Cardiac fibroblast (primary cell): ENCODE measurements at places on chromosomes 13 and 19.
A peak's percentile ranks its signal among the peaks of the same experiment; 100 is the strongest.

- DNase-seq, result no peak
These were observed 10.3 kb downstream of the CABP5 start for GRCh38 chr19:48033604-48034003.

DNA sequence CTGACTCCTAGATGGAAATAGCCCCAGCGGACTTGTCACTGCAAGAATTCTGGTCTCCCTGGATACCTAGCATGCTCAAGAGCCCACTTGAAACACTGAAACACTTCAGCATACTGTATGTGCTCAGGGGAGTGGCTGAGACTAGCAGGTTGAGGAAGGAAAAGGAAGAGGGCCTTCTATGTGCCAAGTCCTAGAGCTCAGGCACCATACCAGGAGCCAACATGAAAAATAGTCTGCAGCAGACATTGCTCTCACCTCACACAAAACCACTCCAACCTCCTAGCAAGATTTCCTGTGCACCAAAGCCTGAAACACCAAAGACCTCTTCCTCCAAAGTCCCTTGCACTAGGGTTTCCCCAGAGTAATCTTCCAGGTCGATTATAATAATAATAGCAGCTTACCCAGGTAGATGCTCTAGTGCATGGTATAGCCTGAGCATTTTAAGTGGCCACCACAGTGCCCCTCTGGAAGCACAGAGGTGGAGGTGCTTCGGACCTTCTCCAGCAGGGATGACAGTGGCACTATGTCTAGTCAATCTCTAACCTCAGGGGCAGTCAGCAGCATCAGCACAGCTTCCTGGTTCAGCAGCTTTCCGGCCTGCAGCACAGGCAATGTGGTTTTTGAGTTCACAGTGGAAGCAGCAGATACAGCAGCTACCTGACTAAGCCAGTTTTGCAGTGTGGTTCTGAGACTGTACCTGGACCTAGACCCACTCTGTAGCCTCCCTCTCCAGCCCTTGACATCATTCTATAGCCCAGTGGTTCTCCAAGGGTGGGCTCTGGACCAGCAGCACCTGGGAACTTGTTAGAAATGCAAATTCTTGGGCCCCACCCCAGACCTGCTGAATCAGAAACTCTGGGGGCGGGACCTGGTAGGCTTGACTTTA is 45.6 kb upstream of the UBE2L5 start:
- DNase-seq, result no peak

DNA sequence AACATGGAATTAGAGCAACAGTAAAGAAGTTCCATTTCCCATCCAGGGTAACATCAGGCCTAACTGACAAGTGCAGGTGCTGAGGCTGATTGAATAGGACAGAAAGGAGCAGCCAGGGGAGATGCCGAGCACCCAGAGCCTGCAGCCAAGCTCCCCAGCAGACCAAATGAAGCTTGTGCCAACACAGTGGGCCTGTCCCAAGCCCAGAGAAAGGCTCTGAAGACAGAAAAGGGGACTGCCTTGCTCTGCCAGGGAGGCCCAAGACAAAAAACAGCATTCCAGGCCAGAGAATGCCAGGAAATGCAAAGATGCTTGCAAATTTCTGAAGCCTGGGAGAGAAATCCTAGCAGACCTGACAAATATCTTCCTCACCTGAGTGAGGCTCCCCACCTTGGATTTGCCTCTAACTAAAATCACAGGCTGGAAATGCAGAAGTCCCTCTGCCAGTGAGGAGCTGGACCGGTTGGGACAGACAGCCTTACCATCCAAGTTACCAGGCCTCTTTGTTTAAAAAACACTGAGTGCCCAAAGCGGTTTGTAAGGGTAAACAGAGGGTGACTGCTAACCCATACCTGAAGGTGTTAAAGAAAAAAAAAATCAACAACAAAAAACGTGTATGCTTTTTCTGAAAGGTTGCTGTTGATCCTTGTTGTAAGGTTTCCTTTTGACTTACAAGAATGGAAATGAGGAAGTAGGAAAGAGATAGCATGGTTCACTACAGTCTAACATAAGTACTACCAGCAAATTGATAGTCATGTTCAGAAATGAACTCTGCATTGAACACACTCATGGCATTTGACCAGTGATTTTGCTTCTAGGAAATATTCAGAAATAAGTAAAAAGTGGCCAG is 11.8 kb upstream of the HMGB1 start:
- DNase-seq, result no peak

DNA sequence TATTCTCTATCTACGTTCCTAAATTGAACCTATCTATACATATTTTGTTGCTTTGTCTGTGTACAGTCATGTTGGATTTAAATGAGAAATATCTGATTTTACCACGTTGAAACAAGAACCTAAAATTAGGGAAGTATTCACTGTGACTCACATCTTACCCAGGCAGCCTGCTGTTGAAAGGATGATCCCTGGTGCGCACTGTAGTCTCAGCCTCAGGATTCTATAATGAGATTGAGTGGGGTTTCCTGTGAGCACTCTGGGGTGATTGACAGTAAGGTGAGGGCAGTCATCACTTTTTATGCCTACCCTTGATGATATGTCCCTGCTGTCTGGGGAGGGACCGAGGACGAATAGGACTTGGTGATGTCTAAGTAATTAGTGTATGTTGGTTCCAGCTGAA is 35.4 kb downstream of the PCCA start:
- DNase-seq, result peak; percentile 50

GRCh38 chr19:14031719-14032480 is at the start of gene IL27RA:
TSS of gene IL27RA (plus strand) at chr19:14031762. CDS start at chr19:14031873, 111 bp downstream.
- peak; percentile 50 for DNase-seq

GRCh38 chr19:54325194-54325621 is 12.2 kb upstream of the LILRA5 start:
- DNase-seq, result peak; percentile 59

DNA sequence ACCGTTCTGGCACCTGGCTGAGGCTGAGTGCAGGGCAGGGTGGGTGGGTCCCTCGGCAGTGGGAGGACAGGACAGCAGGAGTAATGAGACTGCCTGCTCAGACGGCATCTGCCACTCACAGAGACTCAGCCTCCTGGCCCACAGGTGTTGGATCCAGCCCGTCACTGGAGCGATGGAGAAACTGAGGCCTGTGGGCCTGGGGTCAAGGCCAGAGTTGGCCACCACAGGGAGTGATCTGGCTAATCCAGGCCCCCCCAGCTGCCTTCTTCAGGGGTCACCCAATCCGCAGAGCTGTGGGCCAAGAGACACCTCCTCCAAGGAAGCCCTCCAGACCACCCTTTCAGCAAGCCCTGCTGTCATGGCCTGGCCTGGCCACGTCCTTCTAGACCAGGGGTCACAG is 103.7 kb upstream of the VSTM2B start:
- no peak for DNase-seq

- no peak for DNase-seq
These were observed 159.6 kb upstream of the ATXN8OS start for GRCh38 chr13:69948016-69948415.
